ENCODE measurements at places on chromosomes 3 and 15. TPM values are rescaled to one million over a fixed set of nuclear protein-coding genes. Genes with fewer than 3 reads are reported as not detected.

GRCh38 chr15:100277087-100277855 is 64.5 kb downstream of the ADAMTS17 start:
- no peak for DNase-seq

GRCh38 chr15:94306700-94307650 is 75.6 kb downstream of the MCTP2 start:
- no peak for DNase-seq

DNA sequence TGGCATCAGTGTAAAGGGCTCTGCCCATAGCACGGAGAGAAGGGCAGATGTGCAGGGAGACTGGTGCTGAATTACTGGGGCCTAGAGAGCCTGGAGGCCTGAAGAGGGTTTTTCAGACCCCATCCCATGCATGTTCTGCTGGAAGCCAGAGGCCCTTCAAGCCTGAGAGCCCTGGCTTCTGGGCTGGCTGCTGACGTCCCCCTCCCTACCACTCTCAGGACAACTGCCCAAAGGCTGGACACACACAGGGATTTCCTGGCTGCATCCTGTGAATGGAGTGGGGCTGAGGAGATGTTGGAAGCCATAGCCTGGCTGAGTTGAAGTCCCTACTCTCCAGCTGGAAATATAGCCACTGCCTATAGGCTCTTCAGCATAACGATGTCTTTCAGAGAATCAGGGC is 16.9 kb upstream of the DOCK3 start:
- no peak for DNase-seq

DNA sequence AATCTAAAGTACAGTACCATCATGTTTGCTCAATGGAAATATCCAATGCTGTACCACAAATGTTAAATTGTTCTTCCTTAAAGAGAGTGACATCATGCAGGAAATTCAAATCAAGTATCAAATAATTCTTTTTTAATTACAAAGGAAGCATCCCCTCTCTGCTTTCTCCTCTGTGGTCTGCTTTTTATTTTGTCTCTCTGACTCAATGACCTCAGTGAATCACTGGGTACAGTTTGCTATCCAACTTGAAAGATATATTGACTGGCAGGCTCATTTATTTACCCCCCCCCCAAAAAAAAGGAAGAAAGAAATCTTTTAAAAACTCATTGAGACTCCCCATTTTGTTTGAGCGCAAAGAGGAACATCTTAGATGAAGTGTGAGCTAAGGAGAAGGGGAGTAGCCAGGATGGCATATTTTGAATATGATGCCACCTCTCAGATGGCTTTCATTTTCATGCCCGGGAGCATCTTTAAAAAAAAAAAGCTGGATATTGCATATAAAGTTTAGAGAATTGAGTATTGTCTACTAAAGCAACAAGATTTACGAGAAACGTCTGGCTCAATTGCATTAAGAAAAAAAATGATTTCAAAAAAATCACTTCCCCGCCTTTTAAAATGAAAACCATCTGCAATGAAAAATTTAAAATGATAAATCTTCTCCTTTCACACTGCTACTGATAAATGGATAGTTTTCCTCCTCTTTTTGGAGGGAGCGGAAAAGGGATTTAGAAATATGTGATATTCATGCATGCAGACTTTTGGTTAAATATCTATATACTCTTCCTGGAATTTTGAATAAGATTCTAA is 307.1 kb upstream of the DPH6 start:
- no peak for DNase-seq

NEO1 gene
- 64.0 TPM for total RNA-seq

Data from hepatocyte (in vitro differentiated cells).